ENCODE measurements at places on chromosomes 5 and 9.

GRCh38 chr5:143052967-143053682, 282.9 kb downstream of the ARHGAP26 start:
- no peak for DNase-seq

DNA sequence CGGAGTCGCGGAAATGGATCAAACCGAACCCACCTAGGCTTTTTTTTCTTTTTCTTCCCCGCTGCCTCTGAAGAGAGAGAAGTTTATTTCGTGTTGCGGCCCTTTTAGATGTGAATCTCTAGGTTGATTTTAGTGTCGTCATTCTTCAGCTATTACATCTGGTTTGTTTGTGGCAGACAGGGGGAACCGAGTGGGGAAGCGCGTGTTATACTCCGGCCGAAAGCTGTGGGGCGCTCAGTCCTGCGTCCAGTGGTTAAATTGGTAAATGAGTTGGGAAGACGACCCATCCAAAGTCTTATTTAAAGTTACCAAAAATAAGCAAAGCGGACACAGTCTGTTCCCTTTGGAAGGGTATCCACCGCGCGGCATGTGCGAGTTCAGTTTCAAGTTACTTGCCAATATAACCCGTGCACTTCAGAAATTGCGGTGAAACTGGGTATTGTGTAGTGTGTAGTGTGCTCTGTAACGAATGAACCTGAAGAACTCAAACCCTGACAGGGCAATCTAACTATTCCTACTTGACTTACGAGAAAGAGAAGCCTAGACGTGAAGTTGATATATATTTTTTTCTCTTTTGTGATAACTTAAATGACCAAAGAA, 1.3 kb downstream of the MAN2A1 start:
- peak; percentile 3 for DNase-seq

DNA sequence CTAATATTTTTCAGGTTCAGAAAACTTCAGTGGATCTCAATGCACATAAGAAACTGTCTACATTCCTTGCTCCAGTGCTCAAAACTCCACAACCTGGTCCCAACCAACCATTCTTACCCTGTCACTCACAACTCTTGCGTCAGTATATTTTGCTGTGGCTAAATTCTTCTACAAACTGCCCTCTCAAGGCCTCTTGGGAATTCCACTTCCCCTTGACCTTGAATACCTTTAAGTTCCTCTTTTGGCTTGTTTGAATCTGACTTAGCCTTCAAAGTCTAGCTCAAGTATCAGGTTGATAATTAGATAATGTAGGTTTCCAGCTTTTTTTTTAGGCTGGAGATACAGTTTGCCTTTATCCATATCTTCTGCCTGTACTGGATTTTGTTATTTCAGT, 128.3 kb downstream of the SLF1 start:
- DNase-seq = no peak

DNA sequence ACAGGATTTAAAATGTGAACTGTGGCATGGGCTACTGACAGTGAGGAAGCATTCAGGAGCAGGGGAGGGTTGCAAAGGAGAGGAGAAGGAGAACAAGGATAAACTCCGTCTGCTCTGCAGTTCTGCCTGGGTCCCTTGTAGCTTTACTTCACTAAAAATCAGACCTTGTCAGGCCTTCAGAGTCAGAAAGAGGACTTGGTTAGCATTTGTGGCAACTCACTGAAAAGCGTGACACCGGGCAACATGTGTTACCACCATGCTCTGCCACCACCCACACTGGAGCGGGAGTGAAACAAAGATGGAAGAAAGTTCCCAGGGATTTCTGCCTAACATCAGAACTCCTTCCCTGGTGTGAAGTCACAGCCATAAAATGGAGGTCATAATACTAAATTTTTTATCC, 19.3 kb downstream of the FYB1 start:
- no peak for DNase-seq

DNA sequence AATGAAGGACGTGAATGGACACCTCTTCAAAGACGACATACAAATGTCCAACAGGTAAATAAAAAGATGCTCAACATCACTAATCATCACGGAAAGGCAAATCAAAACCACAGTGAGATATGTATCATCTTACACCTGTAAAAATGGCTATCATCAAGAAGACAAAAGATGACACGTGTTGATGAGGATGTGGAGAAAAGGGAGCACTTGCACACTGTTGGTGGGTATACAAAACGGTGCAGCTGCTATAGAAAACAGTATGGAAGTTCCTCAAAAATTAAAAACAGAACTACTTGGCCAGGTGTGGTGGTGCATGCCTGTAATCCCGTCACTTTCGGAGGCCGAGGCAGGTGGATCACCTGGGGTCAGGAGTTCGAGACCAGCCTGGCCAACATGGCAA, 47.9 kb downstream of the STK10 start:
- DNase-seq = no peak

GRCh38 chr9:129482521-129483414, 138.1 kb downstream of the C9orf50 start:
- no peak for DNase-seq

DNA sequence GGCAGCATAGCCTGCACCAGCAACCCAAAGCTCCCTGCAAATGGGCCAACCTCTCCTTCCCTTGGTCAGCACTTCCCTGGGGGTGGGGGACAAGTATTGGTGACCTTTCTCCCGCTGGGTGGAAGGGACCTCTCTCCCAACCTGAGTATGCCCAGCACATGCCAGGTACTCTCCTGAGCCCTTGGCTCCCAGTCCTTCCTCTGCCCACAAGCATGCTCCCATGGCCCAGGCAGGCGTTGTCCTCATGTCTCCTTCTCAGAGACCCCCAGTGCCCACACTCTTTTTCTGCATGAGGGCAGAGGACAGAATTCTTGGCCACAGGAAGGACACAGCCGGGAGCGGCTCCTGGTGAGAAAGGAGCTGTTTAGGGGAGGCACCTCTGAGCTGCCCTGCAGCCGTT, 60.3 kb downstream of the PHF2 start:
- DNase-seq = no peak

DNA sequence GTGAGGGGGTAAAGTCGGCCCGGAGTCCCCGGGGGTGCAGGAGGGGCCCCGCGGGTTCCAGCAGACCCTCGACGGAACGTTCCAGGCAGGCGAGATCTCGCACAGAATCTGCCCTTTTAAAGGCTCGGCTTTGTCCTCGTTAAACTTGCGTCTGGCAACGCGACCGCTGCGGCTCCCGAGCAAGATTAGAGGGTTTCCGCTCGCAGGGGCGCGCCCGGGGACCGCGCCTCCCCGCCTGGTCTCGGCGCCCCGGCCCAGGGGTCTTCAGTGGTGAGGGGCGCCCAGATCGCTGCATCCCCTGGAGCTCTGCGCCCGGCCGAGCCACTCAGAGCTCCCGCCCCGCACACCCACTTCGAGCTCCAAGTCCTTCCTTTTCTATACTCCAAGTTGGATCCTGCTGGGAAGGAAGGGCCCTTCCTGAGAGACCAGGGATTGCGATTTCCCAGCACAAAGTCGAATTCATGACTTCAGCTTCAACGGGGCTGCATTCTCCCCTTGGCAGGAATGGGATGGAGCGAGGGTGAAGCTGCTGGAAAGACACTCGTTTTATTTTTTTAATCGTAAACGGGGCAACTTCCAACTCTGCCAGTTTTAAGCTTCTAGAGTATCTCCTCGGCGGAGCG, 11.3 kb downstream of the PROP1 start:
- no peak for DNase-seq

- DNase-seq = no peak
Observed at GRCh38 chr9:78680196-78680595, 383.3 kb downstream of the PSAT1 start.

GRCh38 chr9:13284011-13284410, 4.5 kb upstream of the MPDZ start:
- no peak for DNase-seq

DNA sequence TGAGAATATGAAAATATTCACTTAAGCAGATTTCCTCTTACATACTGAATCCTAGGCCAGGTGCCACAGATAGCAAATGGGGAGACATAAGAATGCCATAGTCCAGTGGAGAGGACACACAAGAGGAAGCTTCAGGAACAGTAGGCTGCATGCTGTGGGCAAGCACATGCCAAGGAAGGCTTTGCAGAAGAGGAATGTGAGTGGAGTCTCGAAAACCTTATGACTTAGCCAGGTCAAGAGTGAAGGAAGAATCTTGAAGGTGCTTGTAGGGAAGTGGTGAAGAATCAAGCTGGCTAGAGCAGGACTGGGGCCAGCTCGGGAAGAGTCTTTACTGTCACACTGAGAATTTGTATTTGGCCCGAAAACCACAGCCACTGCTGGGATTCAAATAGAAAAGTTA, 20.4 kb downstream of the RPS23 start:
- DNase-seq = no peak

DNA sequence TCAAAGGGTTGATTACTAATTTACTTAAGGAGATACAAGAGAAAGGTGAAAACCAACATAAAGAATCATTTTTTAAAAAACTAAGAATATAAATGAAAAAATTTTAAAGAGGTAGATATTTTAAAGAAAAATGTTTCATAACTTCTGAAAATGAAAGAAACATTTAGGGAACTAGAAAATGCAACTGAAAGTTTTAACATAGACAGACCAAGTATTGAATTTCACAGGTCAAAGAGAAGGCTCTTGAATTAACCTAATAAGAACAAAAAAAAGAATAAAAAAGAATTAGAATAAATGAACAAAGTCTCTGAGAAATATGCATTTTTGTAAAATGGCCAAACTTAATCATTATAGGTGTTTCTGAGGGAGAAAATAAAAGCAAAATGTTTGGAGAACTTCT, 16.1 kb upstream of the FAM174A start:
- DNase-seq = no peak
